ENCODE measurements at places on chromosomes 11 and 22.
A peak's percentile ranks its signal among the peaks of the same experiment; 100 is the strongest.

- no peak for DNase-seq
Observed at GRCh38 chr11:7262672-7263071, 11.0 kb downstream of the SYT9 start.

DNA sequence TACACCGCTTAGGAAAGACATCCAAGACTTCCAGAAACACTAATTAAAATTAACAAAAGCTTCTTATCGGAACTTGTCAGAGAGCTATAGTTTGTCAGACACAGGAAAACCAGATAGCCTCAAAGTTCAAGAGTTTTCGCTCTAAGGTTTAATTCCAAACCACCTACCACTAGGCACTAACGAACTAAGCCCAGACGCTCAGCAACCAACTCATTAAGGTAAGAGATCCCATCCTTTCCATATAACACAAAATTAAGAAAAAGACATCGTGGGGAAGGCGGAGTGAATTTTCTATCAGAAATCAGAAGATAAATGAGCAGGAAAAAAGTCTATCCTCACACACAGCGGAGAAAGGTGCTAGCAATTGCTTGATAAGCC, 382 bp downstream of the IMMP1L start:
- DNase-seq: peak; percentile 3

- no peak for DNase-seq
Observed at GRCh38 chr11:57499983-57500461, 15.5 kb downstream of the SLC43A1 start.

DNA sequence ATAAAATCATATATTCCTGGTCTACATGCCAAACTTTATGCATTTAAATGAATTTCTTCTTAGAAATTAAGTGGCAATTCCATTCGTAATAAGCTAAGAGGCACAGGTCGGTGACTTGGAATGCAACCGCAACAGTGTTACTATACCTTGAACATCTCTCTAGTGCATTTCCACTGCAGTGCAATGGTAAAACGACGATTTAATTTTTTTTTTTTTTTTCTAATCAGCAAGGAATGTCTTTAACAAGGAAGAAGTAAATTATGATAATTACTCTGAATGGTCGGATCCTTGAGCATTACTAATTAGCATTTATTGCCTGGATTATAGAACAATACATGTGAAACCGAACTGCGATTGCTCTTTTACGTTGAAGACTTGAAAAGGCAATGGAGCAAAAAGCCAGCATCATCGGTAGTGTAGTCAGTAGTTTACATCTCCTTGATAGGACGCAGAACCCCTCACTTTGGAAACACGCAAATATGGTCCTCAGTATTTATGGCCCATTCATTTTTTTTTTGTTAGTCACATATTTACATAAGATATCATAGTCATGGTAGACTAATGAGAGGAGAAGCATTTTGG, 20.2 kb downstream of the BLID start:
- peak; percentile 84 for DNase-seq

- DNase-seq: no peak
Observed at GRCh38 chr22:46378426-46379065, 43.0 kb downstream of the TRMU start.

- DNase-seq: no peak
Observed at GRCh38 chr11:60098508-60098907, 10.0 kb downstream of the MS4A2 start.

DNA sequence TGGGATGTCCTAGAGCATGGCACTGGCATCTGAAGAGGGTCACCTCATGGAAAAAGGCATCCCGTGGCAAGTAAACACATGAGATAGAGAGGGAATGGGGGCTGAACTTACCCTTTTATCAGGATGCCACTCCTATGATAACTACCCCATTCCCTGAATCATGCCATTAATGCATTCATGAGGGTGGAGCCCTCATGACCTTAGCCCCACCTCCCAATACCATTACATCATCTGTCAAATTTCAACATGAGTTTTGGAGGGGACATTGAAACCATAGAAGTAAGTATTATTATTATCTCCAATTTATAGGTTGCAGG, 65.2 kb downstream of the MTNR1B start:
- DNase-seq: no peak

GRCh38 chr22:49323751-49324415, 503.8 kb downstream of the BRD1 start:
- DNase-seq: no peak

- DNase-seq: peak; percentile 49
Observed at GRCh38 chr11:3000032-3000961, 8.2 kb upstream of the NAP1L4 start.

GRCh38 chr11:115321605-115322289, 182.5 kb downstream of the CADM1 start:
- peak; percentile 67 for DNase-seq

- DNase-seq: no peak
Observed at GRCh38 chr22:40256516-40256915, 78.8 kb downstream of the TNRC6B start.

DNA sequence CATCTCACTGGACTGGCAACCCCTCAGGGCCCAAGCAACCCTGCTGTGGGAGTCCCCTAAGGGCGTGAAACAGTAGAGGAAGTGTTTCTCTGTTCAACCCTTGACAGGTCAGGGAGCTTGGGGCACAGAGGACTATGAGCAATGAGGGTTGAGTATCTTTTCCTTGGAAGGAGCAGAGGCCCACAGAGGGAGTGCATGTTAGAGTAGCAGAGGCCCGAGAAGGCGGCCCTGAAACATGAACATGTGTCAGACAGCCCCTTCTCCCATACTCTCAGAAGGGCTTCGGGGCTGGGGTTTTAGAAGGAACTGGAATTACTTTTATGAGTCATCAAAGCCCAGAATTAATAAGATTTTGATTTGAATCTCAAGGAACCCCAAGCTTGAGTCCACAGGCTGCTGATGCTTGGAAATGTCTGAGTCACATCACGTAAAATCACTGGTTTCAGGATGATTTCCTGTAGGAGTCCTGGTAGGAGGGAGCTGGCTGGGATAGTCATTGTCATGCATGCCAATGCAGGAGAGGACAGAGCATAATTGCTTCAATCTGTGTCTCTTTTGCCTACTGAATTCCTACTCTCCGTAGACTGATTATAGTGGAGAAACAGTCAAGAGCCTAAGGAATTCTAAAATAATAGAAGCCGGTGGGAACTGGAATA, 22.6 kb downstream of the C11orf71 start:
- DNase-seq: no peak

GRCh38 chr22:45582236-45582954, 79.7 kb downstream of the FBLN1 start:
- no peak for DNase-seq

DNA sequence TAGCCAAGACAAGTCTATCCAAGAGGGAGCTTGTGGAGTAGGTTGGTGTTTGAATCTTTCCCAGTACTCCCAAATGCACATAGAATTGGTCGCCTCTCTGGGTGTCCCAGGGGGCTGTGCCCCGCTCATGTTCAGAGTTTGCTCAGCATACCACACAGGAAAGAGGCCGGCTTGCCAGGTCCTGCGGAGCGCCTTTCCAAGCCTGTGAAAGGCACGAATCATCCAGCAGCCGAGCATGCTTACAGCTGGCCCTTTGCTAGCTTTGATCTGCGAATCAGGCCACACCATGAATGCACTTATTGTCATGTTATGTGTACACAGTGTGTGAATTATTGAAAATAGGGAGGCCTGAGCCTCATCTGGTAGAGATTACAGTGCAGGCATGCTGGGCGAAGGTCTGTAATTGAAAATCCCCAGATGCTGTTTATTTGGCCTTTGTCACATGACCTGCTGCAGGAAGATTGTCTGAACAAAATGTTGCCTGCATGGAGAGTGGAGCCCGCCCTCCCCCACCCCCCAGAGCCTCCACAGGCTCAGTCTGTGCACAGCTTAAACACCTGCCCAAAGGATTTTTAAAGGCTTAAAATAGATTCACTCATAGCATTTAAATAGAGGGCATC, 163.3 kb upstream of the RASSF10 start:
- peak; percentile 73 for DNase-seq

DNA sequence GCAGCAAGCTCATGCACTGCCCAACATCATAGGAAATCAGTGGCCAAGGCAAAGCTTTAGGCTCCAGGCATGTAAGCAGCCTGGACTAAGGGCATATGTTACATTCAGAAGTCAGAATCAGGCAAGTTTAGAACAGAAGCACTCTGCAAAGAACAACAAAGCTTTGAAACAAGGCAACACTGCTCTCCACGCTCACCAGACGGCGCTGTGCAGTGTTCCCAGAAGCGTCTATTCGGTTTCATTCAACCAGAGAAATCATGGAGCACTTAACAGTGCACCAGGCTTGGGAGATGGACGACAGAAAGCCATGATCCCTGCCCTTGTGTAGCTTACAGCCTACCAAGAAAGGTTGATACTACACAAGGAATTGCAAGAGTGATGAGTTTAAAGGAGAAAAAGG, 555.8 kb downstream of the BUD13 start:
- DNase-seq: peak; percentile 16

GRCh38 chr11:57648801-57649735, 644 bp downstream of the YPEL4 start:
- DNase-seq: peak; percentile 60

DNA sequence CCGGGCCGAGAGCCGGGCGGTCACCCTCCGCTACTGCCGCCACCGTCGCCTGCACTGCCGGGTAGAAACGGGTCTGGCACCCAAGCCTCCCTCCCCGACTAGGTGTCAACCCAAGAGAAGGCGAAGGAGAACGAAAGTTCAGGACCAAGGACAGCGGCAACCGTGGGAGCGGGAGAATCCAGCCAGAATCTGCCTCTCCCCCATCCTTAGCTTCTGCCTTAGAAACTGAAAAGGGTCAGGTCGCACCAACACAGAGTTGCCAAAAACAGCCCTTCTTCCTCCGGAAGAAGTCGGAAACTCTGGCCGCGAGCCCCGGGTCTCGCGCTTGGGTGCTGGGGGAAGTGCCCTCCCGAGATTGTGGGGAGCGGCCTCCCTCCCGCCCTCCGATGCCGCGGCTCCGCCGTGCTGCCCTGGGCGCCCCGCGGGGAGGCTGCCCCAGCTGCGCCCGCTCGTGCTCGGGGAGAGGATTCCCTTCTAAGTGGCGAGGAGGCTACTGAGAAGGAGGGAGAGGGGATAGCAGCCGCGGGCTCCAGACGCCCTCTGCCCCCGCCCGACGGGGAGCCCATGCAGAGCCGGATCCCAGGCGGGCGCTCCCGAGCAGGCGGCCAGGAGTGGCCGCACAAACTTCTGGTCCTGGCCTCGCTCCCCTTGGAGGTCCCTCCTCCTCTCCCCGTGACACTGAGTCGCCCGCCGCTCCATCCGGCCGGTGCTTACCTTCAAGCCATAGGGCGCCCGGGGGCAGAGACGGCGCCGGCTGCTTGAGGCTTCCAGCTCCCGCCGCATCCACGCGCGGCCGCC, 637 bp downstream of the DRD2 start:
- DNase-seq: peak; percentile 72

DNA sequence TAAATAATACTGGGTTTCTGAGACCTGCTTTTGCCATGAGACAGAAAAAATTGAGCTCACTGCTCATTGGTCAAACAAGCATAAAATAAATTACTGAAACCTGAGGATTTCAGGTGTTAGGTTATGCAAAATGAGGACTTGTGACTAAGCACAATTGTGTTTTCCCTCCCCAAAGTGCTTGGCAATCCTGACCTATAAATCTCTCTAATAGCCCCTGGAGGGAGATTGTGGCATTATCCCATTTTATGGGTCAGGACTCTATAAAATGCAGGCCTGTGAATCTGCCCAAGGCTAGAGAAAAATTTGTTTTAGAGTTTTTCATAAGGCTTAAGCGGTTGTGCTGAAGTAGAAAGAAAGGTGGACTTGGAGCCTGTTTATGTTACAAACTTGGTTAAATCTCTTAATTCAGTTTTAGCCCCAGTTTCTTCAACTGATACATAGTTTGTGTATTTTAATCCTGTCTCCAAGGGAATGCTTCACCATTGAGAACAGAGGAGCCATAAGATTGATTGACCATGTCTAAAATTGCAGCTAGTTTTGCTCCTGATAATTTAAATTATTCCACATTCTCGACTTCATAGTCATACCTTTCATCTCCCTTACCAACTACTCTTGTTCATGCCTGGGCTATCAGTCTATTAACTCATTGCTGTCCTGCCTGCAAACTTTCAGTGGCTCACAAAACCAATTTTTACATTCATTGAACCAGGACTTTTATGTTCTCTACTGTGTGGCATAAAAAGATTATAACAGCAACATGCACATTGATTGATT, 63.6 kb upstream of the LRRC4C start:
- no peak for DNase-seq

GRCh38 chr22:29840498-29840897, 2.4 kb upstream of the ASCC2 start:
- peak; percentile 46 for DNase-seq

- no peak for DNase-seq
Observed at GRCh38 chr11:36447947-36448346, 62.1 kb downstream of the TRAF6 start.

GRCh38 chr11:8268530-8269400, 5.1 kb upstream of the LMO1 start:
- DNase-seq: no peak

GRCh38 chr11:76788661-76789442, 5.7 kb downstream of the TSKU start:
- DNase-seq: no peak

DNA sequence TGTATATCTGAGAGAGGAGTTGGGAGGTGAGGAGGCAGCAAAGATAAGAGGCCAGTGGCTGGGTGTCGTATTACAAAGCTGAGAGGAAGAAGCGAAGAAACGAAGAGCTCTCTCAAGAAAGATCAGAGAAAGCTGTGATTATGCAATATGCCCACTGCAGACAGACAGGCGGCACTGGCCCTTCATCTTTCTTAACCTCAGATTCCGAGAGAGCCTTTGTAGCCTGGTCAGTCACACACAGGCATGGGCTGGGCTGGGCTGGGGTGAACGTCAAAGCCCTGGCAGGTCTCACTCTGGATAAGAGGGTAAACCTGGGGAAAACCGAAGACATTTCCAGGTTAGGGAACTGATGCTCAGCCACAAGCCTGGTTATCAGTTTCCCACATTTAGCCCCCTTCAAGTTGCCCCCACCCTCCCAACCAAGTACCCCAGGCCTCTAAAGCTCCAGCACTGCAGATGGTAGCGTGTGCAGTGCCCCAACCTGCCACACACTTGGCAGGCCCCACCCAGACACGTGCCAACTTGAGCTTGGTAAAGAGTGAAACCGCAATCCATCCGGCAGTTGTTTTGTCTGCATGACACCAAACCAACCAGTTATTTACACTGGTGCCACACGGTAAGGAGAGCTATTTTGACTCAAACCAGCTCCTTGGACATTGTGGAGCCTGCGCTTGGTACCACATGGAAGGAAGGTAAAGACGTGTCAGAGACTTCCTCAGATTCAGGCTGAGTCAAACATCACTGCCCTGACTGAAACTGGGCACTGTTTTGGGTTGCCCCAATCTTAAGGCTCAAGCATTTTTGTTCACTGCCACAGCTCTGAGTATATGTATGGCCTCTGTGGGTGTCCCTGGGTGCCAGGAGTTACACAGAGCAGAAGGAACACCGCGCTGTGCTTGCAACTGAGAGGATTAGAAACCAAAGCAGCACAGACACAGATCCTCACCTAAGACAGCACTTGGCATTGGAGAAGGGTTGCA, 135.9 kb downstream of the FDX1 start:
- DNase-seq: peak; percentile 98
